ENCODE measurements at places on chromosomes 1 and 21. TPM values are rescaled to one million over a fixed set of nuclear protein-coding genes. Genes with fewer than 3 reads are reported as not detected.

DNA sequence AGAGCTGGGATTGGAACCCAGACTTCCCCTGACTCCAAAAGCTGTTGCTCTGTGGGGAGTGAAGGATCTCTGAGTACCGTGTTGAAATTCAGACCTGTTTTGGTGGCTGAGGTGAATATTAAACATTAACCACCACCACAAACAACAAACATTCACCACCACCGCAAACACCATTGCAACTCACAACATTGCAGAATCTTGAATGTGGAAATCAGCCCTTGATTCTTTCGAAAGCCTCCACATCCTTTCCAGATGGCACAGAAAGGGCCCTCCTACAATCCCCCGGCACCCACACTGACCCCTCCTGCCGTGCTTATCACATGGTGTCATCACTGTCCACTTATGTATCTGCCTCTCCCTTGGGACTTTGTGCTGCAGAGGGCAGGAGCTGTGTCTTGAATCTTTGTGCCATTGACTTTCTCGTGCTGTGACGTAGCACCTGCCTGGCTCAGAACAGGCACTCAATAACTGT lies 1.4 kb downstream of the CDA start:
- no peak overlapping the region for H3K4me3 ChIP-seq

DNA sequence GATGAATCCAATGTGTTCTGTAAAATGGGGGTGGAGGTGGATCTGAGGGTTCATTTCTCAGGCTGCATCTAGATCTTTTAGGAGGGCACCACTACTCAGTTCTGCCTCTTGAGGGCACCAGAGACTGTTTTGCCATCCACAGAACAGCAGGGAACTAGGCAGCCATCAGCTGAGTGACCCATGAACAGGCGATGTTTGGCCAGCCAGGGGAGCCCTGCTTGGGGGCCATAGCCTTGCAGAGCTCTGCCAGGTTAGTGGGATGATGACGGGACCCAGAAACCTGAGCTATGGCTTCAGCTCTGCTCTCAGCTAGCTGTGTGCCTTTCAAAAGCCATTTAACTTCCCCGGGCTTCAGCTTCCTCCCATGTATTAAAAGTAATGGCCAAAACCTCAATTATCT lies 13.4 kb upstream of the NOS1AP start:
- DNase-seq = peak; percentile 67
- H3K27me3 ChIP-seq = no peaks in the 10 kb centered on the region
- no peak overlapping the region for H3K4me3 ChIP-seq
- no peaks in the 10 kb centered on the region for H3K36me3 ChIP-seq

- H3K36me3 ChIP-seq = no peaks in the 10 kb centered on the region
- no peak for DNase-seq
- no peaks in the 10 kb centered on the region for H3K27me3 ChIP-seq
Measured at GRCh38 chr1:185017338-185017737, 28.0 kb upstream of the RNF2 start.

Gene C1orf210
- 18.9 TPM for total RNA-seq

DNA sequence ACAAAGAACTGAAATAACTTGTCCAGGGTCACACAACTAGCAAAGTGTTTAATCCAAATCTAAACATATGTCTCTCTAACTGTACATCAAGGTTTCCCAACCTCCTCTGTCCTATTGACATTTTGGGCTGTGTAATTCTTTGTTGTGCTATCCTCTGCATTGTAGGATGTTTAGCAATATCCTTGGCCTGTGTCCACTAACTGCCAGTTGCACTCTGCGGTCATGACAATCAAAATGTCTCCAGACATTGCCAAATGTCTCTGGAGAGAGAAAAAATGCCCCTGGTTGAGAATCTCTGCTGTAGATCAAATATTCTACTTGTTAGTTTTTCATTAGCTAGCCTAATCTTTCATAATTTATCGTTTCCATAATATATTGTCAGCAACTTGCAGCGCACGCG lies 353.4 kb upstream of the NEGR1 start:
- no peak overlapping the region for H3K4me3 ChIP-seq
- no peaks in the 10 kb centered on the region for H3K27me3 ChIP-seq
- no peak for DNase-seq
- H3K27ac ChIP-seq = no peak overlapping the region
- H3K4me1 ChIP-seq = no peaks in the 10 kb centered on the region
- H3K36me3 ChIP-seq = no peaks in the 10 kb centered on the region

- no peak for DNase-seq
- H3K27me3 ChIP-seq = no peaks in the 10 kb centered on the region
- no peaks in the 10 kb centered on the region for H3K36me3 ChIP-seq
- no peaks in the 10 kb centered on the region for H3K4me1 ChIP-seq
- H3K4me3 ChIP-seq = no peak overlapping the region
Measured at GRCh38 chr21:38838598-38839327, 33.0 kb downstream of the ETS2 start.

DNA sequence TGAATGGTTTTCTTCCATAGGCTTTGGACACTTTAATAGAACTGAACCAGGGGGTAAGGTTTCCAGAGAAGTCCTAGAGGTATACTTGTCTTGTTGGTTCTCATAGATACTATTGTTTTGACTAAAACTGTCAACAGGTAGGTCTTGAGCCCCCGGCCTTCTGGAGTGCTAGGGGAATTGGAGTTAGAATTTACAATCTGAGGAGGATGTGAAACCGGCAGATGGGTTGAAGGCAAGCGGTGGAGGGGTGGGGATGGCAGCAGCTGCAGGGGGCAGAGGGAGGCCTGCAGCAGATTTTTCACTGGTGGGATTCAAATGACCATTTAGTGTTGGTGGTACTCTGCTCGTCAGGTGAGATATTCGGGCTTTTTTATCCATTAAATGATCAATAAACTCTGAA lies 4.3 kb upstream of the CD1D start:
- no peak overlapping the region for H3K27ac ChIP-seq
- no peak for DNase-seq
- no peaks in the 10 kb centered on the region for H3K36me3 ChIP-seq
- H3K27me3 ChIP-seq = no peaks in the 10 kb centered on the region
- H3K4me1 ChIP-seq = peaks cover 15% of the 10 kb centered on the region
- no peak overlapping the region for H3K4me3 ChIP-seq

DNA sequence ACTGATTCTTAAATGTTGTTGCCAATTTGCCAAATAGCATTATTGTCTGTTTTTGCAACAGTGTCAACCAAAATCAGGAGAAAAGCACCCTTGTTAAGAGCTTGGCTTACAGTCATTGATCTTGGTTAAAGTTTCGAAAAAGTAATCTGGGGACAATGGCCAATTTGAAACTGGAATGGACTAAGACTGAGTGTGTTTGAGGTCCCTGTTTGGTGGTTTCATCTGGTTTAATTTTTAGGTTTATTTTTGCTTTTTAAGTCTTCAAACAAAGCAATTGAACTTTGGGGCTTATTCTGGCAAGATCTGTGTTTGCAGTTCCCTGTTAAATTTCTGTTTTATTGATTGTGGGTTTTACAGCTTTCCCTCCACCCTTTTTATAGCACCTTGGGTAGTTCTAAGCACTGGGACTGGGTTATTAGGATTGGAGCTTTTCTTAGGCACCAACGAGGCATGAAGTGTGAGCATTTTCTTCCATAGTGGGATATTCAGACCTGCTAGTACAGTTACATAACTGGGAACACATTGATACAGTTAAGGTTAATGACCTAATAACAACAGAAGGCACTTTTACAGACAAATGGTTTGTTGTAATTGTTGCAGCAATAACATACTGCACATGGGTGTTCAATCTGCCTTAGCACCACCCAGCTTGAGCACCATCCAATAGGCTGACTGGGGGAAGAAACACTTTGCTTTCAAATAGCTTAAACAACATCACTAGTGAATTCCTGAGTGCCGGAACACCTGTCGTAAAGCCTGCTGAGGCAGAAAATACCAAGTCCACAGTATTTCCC lies 40.6 kb upstream of the MAP10 start:
- H3K4me1 ChIP-seq = peaks cover 12% of the 10 kb centered on the region
- no peaks in the 10 kb centered on the region for H3K36me3 ChIP-seq
- no peak for DNase-seq
- H3K27ac ChIP-seq = no peak overlapping the region
- no peaks in the 10 kb centered on the region for H3K27me3 ChIP-seq

Gene ELAVL4
- total RNA-seq = 0.12 TPM

Gene ACADM
- total RNA-seq = 42.1 TPM

Gene SERPINC1
- total RNA-seq = not detected

Gene UBXN10
- 0.87 TPM for total RNA-seq

Gene KLHDC9
- 3.2 TPM for total RNA-seq

- H3K4me1 ChIP-seq = peaks cover 21% of the 10 kb centered on the region
- H3K4me3 ChIP-seq = peak within 1 kb of the TSS; percentile 49
- no peaks in the 10 kb centered on the region for H3K36me3 ChIP-seq
Measured at GRCh38 chr1:213987927-213988506, at the start of gene PROX1. Gene PROX1, plus strand, starts transcription at chr1:213987973. Its CDS starts 8,563 bp downstream, at chr1:213996536.

- no peak for DNase-seq
- peaks cover 30% of the 10 kb centered on the region for H3K27me3 ChIP-seq
- no peaks in the 10 kb centered on the region for H3K4me1 ChIP-seq
- H3K27ac ChIP-seq = no peak overlapping the region
- H3K36me3 ChIP-seq = no peaks in the 10 kb centered on the region
- no peak overlapping the region for H3K4me3 ChIP-seq
Measured at GRCh38 chr1:30303387-30303786, 420.0 kb downstream of the MATN1 start.

GRCh38 chr1:198499588-198499987 lies 40.9 kb downstream of the ATP6V1G3 start:
- no peaks in the 10 kb centered on the region for H3K27me3 ChIP-seq
- DNase-seq = no peak
- H3K27ac ChIP-seq = no peak overlapping the region
- no peaks in the 10 kb centered on the region for H3K4me1 ChIP-seq

Gene FMN2
- 0.52 TPM for total RNA-seq

Gene GPR25
- total RNA-seq = 0.32 TPM

Gene CD1E
- 3.8 TPM for total RNA-seq

- H3K36me3 ChIP-seq = no peaks in the 10 kb centered on the region
- no peaks in the 10 kb centered on the region for H3K27me3 ChIP-seq
- no peak overlapping the region for H3K4me3 ChIP-seq
- no peak overlapping the region for H3K27ac ChIP-seq
- no peaks in the 10 kb centered on the region for H3K4me1 ChIP-seq
- no peak for DNase-seq
Measured at GRCh38 chr1:157682710-157683437, 17.7 kb downstream of the FCRL3 start.

GRCh38 chr1:26686795-26687194 lies 9.0 kb upstream of the ARID1A start:
- no peak for DNase-seq
- no peaks in the 10 kb centered on the region for H3K27me3 ChIP-seq
- no peaks in the 10 kb centered on the region for H3K36me3 ChIP-seq

- no peak for DNase-seq
- no peak overlapping the region for H3K4me3 ChIP-seq
- no peaks in the 10 kb centered on the region for H3K36me3 ChIP-seq
- H3K4me1 ChIP-seq = no peaks in the 10 kb centered on the region
- H3K27me3 ChIP-seq = no peaks in the 10 kb centered on the region
Measured at GRCh38 chr1:210624722-210625121, 296.0 kb downstream of the HHAT start.

- H3K4me1 ChIP-seq = no peaks in the 10 kb centered on the region
- no peak for DNase-seq
- H3K36me3 ChIP-seq = no peaks in the 10 kb centered on the region
- H3K4me3 ChIP-seq = no peak within 1 kb of the TSS
Measured at GRCh38 chr1:201112173-201112731, at the start of gene CACNA1S. Gene CACNA1S, minus strand, starts transcription at chr1:201112426. Its CDS starts 87 bp downstream, at chr1:201112339.

- no peak for DNase-seq
- H3K4me1 ChIP-seq = no peaks in the 10 kb centered on the region
- H3K27ac ChIP-seq = no peak overlapping the region
- no peaks in the 10 kb centered on the region for H3K36me3 ChIP-seq
- H3K27me3 ChIP-seq = no peaks in the 10 kb centered on the region
- H3K4me3 ChIP-seq = no peak overlapping the region
Measured at GRCh38 chr1:87279536-87279875, 49.2 kb upstream of the LMO4 start.

Gene CD46
- total RNA-seq = 335 TPM

DNA sequence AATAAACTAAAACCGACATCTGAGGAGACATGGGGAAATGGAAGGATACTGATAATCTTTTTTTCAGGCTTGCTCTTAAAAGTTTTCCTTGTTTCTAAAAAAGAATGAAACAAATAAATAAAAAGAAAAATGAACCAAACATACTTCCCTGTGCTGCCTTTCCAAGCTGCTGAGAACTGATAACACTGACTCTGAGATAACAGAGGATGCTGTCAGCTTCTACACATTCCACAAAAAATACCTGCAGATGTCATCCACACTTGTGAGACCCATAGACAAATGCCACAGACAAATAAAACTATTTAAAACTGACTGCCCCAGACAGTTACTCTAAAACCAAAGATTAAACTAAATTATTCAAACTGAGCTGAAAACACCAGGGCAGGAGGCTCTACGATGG lies 12.0 kb upstream of the OR6K3 start:
- DNase-seq = no peak
- H3K27ac ChIP-seq = no peak overlapping the region
- no peaks in the 10 kb centered on the region for H3K36me3 ChIP-seq
- no peaks in the 10 kb centered on the region for H3K27me3 ChIP-seq
- no peaks in the 10 kb centered on the region for H3K4me1 ChIP-seq

DNA sequence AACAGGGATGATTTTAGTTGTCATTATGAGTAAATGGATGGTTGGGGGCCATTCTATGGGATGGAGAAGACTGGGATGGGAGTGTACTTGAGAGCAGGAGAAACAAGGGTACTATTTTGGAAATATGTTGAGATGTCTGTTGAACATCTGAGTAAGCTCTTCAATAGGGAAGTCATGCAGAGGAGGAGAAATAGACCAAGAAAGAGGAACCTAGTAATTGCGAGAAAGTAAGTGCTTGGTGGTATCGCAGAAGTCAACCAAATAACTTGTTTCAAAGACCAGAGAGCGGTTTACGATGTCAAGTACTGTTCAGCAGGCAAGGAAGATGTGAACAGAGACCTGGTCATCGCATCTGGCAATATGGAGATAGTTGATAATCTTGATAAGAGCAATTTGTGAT lies 22.4 kb upstream of the CHRM3 start:
- H3K27ac ChIP-seq = no peak overlapping the region
- no peak for DNase-seq
- H3K36me3 ChIP-seq = no peaks in the 10 kb centered on the region
- no peaks in the 10 kb centered on the region for H3K4me1 ChIP-seq

DNA sequence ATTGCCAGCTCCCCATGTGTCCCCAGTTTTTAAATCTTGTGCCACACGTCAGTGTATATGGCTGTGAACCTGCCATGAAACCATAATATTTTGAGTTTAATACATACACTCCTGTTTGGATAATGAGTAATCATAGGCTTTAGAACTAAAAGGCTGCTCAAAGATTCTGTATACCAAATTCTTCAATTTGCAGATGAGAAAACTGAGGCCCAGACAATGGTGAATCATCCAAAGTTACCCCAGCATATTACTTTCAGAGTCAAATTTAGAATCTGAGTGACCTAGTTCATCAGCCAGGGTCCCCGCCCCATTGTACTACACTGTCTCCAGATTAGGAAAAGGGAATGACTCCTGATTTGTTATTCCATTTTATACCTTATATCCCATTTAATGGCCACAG lies 224.6 kb downstream of the FGGY start:
- no peaks in the 10 kb centered on the region for H3K4me1 ChIP-seq
- no peak overlapping the region for H3K4me3 ChIP-seq
- no peak overlapping the region for H3K27ac ChIP-seq
- no peak for DNase-seq
- H3K27me3 ChIP-seq = no peaks in the 10 kb centered on the region

Gene NPPA
- 8.4 TPM for total RNA-seq

Gene GPR137B
- total RNA-seq = 26.5 TPM

GRCh38 chr21:38639571-38640354 lies 141.5 kb upstream of the ERG start:
- no peak overlapping the region for H3K27ac ChIP-seq
- no peaks in the 10 kb centered on the region for H3K36me3 ChIP-seq
- no peaks in the 10 kb centered on the region for H3K27me3 ChIP-seq
- H3K4me3 ChIP-seq = no peak overlapping the region
- DNase-seq = no peak
- peaks cover 6% of the 10 kb centered on the region for H3K4me1 ChIP-seq

All from upper lobe of right lung (tissue), 1 donor.